ENCODE measurements at places on chromosomes 11 and 22.

DNA sequence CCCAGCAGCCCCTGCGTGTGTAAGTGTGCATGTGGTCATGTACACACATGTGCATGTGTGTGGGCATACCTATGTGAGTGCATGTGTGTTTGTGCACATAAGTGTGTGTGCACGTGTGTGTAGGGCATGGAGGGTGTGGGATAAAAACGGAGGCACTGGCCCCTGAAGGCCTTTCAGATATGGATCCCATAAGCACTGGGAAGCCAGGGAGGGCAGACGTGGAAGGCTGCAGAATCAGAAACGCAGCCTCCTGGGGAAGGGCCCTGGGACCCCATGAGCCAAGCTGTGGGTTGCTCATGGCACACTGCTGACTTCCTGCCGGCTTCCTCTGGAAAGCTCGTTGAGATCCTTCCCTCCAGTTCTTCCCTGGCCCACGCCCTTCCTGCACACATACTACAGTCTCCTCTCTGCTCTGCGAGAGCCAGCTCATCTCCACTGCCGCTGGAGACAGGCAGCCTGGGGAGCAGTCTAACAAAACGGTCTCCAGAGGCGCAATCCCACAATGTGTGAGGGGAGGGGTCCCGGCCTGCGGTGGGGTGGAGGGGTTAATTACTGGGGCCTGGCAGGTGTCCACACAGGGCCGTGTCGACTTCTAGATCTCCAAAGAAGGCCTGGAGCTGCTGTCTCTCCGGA lies 435.2 kb upstream of the B3GAT1 start:
- DNase-seq: no peak

DNA sequence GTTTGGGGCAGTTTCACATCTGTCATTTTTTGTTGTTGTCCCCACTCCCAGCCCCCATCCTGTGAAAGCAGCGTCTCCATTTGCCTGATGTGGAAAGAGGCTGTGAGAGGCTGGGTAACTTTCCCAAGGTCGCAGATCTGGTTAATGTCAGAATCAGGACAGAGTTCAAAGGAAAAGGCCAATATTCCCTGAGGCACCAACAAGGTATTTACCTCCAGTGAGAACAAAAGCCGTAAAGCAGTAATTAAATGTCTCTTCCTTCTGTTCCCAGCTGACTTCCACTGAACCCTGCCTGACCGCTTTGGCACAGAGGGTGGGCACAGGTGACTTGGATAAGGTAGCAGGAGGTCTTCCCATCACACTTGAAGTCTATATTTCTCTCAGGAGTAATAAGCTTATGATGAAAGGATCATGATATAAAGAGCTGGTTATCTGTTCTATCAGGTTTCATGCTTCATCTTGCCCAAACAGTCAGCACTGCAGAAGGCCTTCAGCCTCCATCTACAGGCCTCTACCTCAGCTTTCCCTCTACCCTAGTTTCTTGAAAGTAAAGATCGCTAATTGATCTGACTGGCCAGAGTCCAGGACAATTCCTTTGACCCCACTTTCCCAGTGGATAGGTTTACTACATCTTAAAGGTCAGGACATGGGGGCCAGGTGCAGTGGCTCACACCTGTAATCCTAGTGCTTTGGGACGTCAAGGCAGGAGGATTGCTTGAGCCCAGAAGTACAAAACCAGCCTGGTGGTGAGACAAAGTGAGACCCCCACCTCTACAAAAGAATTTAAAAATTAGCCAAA lies 9.4 kb downstream of the C11orf91 start:
- no peak for DNase-seq

- no peak for DNase-seq
Observed at GRCh38 chr22:31477329-31477728, 12.3 kb downstream of the EIF4ENIF1 start.

- DNase-seq: no peak
Observed at GRCh38 chr11:106763501-106763900, 254.8 kb downstream of the GUCY1A2 start.

Data from H54 (cell line).